Pons (tissue), 1 donor: ENCODE measurements at places on chromosomes 7 and 10.

DNA sequence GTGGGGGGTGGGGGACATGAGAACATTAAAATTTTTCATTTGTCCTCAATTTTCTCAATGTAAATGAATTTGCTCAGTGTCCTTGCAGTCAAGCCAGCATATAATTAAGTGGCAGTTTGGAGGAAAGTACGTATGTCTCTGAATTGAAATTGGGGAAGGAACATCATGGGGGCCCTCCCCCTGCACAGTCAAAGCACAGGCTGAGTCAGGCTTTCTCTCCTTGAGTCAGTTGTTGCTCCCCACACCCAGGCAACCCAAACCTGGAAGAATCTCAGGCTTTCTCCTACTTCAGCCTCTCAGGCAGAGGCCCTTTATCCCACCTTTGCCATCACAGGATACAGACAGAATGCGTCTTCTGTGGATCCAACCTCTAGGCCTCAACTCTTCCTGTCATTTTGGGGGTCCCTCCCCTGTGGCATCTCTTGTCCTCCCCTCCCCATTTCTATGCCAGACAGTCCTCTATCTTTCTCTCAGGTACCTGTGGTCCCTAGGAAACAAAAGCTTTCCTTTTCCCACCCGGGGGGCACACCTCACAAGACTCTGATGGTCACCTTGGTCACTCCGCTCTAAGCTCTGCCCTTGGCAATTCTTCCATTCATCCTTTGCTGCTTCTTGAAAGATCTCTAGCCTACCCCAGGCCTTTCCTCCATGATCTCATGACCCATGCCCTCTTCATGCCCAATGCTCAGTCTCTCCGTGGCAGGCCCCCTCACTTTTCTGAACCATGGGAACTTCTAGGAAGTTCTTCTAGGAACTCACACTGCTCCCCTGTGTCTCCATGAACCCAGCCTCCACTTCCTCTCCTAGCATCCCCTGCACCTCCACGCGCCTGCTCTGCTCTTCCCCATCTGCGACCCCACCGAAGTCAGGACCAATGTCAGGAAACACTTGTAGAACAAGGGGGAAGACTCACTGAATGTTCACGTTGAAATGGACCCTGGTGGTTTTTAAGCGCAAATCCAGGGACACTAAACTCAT is 40.4 kb downstream of the CREB3L2 start:
- no peak for DNase-seq

DNA sequence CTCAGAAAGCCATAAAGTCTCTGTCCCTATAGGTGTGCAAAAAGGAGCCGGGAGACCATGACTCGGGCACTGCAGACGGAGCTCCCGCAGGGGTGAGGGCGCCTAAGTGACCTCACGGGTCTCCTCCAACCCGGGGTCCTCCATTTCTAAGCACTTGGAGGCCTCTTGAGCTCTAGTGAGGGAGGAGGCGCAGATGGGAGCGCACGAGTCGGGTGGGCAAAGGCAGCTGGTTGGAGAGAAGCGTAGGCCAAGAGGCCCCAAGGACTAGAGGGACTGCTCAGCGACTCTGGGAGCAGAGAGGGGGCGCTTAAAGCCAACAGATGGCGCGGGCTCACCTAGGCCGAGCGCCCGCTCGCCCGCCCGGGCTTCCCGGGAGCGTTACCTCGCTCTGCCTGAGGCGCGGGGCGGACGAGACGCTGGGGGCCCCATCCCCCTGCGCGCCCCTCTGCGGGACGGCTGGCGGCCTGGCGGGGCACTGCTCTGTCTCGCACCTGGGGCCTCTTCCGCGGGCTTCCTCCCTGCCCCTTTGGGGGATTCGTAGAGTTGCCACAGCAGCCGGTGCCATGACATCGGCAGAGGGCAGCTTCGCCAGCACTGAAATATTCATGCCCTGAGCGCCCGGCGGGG is 523 bp upstream of the CDH23 start:
- peak; percentile 46 for DNase-seq

GRCh38 chr10:86284355-86285105 is 82.1 kb downstream of the GRID1 start:
- DNase-seq: no peak

DNA sequence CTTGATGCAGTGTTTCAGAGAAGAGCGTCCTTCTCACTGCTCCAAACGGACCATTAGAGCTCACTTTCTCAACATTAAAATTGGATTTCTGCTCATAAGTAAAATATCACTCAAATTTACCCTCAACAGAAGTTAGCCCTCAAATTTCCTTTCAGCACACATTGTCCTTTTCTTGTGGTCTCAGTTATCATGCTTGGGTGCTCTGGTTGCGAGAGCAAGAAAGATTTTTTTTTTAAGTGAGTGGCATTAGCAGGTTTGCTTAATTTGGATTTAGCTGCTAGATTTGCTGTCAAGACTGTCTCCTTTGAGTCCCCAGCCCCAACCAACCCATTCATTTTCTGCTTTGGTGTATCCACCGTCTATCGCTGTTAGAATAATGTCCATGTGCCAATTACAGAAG is 2.6 kb upstream of the CH25H start:
- DNase-seq: no peak

DNA sequence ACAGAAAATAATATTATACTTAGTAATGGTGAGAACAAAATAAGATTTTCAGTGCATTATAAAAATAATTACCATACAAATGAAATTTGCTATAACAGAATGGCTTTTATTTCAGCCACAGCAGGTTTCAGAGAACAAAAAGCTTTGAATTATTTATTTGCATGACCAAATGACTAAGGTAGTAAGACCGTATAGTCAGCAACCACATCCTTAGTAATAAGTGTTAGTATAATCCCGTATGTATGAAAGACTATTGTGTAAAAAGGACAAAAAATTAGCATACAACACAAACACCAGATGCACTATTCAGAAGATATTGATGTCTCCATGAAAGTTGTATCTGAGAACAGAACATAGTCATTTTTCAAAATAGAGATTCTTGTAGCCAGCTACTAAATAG is 12.2 kb downstream of the PDZD8 start:
- no peak for DNase-seq

DNA sequence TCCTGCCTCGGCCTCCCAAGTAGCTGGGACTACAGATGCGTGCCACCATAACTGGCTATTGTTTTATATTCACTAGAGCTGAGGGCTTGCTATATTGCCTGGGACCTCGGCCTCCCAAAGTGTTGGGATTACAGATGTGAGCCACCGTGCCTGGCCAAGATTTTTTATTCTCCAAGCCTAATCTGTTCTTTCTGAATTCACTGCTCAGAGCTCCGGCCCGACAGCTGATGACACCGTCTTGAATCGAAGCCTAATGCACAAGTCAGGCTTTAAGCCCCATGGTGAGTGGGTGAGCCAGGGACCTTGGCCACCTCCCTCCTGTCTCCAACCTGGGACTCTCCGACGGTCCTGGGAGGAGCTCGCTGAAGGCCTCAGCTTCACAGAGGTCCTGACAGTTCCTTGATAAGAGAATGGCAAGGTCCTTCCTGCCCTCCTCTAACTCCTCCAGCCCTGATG is 338.9 kb downstream of the WDR37 start:
- no peak for DNase-seq

- no peak for DNase-seq
Observed at GRCh38 chr7:113606325-113606724, 312.5 kb downstream of the PPP1R3A start.

- DNase-seq: no peak
Observed at GRCh38 chr10:114316744-114317143, 77.7 kb downstream of the VWA2 start.

DNA sequence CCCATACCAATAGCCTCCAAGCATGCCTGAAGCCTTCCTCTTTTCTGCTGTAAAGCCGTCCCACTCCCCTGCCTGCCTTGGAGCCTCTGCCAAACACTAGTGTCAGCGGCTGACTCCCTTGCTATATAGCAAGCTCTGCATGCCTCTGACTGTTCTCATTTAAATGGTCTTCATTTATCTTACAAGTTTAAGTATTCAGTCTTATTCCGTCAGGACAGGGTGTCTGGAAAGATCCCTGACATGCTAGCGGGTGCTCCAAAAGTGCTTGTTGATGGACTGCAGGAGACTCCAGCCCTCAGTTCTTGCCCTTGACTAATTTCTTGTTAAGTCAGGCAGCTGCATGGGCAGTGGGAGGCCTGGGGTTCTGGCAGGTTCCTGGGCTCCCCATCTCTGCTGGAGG is 298.7 kb downstream of the GFRA1 start:
- no peak for DNase-seq

DNA sequence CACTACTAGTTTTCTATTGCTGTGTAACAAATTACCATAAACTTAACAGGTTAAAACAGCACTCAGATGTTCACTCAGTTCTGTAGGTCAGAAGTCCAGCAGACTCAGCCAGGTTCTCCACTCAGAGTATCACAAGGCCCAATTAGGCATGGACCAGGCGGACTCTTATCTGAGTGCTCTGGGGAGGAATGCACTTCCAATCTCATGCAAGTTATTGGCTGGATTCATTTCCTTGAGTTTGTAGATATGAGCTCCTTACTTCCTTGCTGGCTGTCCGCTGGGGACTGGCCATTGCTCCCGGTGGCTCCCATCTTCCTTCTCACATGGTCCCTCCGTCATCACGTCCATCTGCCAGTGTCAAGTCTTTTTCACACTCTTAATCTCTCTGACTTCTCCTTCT is 137.0 kb upstream of the PRR15 start:
- DNase-seq: no peak

- DNase-seq: no peak
Observed at GRCh38 chr7:77791336-77791735, 6.9 kb downstream of the TMEM60 start.

- DNase-seq: no peak
Observed at GRCh38 chr7:20326342-20326741, 4.4 kb upstream of the ITGB8 start.

- DNase-seq: peak; percentile 86
Observed at GRCh38 chr7:22001345-22002004, 55.8 kb upstream of the CDCA7L start.

DNA sequence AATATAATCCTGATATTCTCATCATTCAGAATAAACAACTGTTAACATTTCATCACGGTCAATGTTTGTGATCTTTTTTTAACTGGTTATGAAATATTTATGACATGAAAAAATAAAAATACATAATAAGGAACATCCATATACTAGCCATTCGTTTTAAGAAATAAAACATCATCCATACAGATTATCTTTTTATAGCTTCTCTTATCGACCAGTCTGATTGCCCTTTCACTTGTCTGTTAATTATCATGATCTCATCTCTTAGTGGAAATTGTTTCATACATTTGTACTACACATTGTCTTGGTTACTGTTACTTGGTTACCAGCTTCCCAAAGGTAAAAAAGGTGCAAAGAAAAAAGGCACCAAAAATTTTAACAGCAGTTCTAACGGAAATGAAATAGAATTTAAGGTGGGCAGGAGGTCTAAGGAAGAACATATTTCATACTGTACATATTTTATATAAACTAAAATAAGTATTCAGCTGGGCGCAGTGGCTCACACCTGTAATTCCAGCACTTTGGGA is 8.4 kb downstream of the ARHGAP21 start:
- DNase-seq: no peak

GRCh38 chr7:100630066-100630465 is 11.3 kb downstream of the TFR2 start:
- no peak for DNase-seq

DNA sequence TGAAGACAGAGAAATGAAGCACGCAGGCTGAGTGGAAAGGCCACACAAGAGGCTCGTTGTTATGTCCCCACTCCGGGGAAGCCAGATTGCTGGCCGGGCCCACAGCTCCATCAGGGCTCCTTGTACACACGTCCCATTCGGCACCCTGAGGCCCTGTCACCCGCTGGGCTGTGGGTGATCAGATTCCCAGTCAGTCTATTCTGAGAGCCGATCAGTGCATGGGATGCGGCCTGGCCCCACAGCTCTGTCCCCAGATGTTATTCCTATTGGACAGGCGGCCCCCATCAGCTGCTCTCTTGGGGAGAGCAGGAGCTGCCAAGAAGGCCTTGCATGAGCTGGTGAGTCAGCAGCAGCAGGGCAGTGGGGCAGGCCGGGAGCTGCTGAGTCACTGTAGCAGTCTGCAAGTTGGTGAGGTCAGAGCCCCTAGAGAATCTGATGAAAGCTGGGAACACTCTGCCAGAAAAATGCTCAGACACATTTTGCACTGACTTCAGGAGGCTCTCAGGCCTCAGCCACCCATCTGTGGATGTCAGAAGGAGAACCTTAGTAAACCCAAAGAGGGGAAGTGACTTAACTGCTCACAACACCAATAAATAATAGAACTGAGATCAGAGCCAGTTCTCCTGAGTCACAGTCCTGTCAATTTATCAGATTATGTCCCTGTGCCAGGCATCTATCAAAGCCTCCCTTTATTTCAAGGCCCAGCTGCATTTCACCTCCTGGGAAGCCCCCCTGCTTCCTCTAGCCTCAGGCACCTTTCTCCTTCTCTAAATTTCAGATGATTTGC is 9.4 kb upstream of the PSAP start:
- DNase-seq: peak; percentile 98

DNA sequence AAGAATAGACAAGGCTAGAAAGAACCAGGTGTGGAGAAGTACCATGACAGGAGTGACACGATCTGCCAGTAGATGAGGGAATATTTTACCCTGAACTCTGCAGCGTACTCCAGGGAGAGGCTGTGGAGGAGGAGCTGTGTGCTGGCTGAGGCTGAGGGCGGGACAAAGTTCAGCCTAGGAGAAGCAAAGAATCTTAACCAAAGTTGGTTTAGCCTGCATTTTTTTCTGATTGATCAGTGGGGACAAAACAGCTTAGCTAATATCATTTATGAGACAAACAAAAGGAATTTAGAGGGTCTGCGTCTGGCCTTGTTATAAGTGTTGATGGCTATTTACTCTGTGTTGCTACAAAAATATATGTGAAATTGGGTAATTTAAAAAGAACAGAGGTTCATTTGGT is 5.2 kb upstream of the NPSR1 start:
- DNase-seq: no peak
